ENCODE measurements at places on chromosomes 1 and 21.

GRCh38 chr1:208058267-208058666 is 147.3 kb upstream of the CD34 start:
- DNase-seq: no peak

GRCh38 chr1:62352387-62352786 is 33.2 kb upstream of the KANK4 start:
- no peak for DNase-seq

DNA sequence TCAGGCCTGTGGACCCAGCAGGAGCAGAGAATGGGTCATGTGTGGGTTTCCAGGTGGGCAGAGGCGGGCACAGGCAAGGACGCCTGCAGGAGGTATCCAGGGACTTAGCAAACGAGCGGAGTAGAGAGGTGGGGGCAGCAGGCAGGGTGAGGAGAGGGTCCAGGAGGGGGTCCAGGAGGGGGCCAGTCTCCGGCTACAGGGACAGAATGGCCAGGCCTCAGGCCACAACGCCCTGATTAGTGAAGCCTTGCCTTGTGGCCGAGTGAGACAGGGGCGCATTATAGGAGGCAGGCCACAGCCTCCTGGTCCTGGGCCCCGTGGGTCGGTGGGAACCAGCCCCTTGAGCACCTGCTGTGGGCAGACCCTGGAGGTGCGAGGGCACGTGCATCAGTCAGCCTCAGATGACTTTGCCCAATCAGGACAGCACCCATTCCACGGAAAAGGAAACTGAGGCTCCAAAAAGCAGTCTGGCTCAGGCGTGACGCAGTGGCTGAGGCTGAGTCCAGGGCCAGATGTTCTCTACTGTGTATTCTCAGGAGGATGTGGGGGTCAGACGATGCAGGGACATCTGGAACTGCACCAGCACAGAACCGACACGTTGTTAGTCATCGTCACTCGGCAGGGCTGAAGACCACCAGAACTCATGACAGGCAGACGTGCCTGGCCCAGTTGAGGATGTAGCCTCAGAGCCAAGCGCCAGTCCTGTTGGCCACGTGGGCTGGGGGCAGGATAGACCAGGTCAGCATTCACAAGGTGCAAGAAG is 113.7 kb downstream of the CRYAA start:
- no peak for DNase-seq

DNA sequence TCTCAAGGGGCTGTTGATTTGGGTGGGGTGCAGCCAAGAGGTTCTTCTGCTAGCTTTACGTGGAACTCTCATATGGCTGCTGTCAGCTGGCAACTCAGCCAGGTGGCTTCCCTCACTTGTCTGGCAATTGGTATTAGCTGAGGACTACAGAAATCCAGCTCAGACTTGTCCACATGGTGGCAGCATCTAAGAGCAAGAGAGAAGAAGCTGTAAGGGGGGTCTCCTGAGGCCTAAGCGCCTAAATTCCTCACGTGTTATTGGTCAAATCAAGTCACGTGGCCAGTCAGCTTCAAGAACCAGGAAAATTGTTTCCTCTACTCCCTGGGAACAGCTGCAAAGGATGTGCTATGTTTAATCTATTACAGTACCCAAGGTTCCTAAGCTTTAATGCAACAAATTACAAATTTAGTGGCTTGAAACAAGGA is 4.2 kb upstream of the DYRK3 start:
- DNase-seq: peak; percentile 84

- no peak for DNase-seq
Observed at GRCh38 chr1:163275222-163275621, 46.5 kb upstream of the NUF2 start.
